ENCODE measurements at places on chromosomes 7 and 10.

DNA sequence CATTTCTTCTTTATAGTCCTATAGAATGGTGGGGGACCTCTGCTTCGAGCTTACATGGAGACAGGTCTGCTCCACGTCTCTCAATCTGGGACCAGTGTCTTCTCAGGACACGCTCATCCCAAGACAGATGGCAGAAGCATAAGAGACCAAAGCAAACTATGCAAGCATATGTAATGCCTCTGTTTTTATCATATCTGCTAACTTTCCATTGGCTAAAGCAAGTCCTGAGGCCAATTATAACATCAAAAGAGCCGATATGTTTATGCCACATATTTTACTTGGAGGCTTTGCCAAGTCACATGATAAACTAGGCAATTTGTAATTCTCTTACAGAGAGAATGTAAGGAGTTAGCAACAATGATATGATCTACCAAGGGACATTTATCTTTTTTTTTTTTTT is 102.6 kb upstream of the NRBF2 start:
- H3K27me3 ChIP-seq: no peaks in the 10 kb centered on the region
- no peaks in the 10 kb centered on the region for H3K36me3 ChIP-seq
- no peaks in the 10 kb centered on the region for H3K4me1 ChIP-seq

GRCh38 chr7:117014673-117015133 is 61.4 kb downstream of the ST7 start:
- no peaks in the 10 kb centered on the region for H3K27me3 ChIP-seq
- H3K36me3 ChIP-seq: no peaks in the 10 kb centered on the region
- peaks cover 35% of the 10 kb centered on the region for H3K4me1 ChIP-seq
- H3K27ac ChIP-seq: no peak overlapping the region
- H3K4me3 ChIP-seq: peak overlapping the region; percentile 15
- DNase-seq: peak; percentile 41

GRCh38 chr7:137986252-137987017 is 15.5 kb downstream of the CREB3L2 start:
- peaks cover 97% of the 10 kb centered on the region for H3K4me1 ChIP-seq
- no peaks in the 10 kb centered on the region for H3K36me3 ChIP-seq

- DNase-seq: no peak
- H3K4me3 ChIP-seq: no peak overlapping the region
- H3K27ac ChIP-seq: no peak overlapping the region
These were observed 269.9 kb upstream of the FERD3L start for GRCh38 chr7:19415123-19415522.

- no peaks in the 10 kb centered on the region for H3K4me1 ChIP-seq
- H3K4me3 ChIP-seq: no peak overlapping the region
- no peak for DNase-seq
- H3K36me3 ChIP-seq: no peaks in the 10 kb centered on the region
- no peaks in the 10 kb centered on the region for H3K27me3 ChIP-seq
These were observed 17.8 kb upstream of the LMOD2 start for GRCh38 chr7:123637878-123638277.

DNA sequence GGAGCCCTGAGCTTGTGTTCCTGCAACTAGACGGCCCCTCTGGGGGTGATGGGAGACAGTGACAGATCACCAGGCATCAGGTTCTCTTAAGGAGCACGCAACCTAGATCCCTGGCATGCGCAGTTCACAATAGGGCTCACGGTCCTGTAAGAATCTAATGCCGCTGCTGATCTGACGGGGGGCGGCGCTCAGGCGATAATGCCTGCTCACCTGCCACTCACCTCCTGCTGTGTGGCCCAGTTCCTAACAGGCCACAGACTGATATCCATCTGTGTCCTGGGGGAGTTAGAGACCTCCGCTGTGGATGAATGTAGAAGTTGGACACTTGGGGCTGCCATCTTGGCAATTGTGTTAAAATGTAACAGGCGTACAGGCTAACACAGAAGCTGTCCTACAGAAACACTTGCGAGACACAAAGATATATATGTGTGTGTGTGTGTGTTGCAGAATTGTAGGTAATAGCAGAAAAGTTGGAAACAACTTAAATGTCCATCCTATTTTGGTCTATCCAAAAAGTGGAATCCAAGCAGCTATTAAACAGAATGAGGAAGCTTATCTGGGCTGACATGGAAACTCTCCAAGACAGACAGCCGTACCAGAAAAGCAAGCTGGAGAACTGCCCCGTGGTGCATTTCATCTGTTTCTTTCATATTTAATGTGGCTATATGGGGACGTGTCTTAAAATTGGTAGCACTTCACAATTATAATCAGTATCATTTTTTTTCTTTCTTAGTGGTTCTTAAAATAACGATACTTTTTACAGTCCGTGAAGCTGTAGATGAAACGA is 82.8 kb downstream of the MKI67 start:
- no peak overlapping the region for H3K27ac ChIP-seq
- no peak overlapping the region for H3K4me3 ChIP-seq
- no peaks in the 10 kb centered on the region for H3K27me3 ChIP-seq
- no peak for DNase-seq

- no peaks in the 10 kb centered on the region for H3K27me3 ChIP-seq
- DNase-seq: no peak
- H3K36me3 ChIP-seq: no peaks in the 10 kb centered on the region
- H3K27ac ChIP-seq: no peak overlapping the region
- no peak overlapping the region for H3K4me3 ChIP-seq
These were observed 4.3 kb upstream of the GDI2 start for GRCh38 chr10:5817322-5818047.

GRCh38 chr10:80202934-80203834 is 2.2 kb downstream of the ANXA11 start:
- DNase-seq: peak; percentile 48
- H3K27ac ChIP-seq: peak overlapping the region; percentile 99
- H3K4me1 ChIP-seq: peaks cover 52% of the 10 kb centered on the region
- H3K4me3 ChIP-seq: peak overlapping the region; percentile 90
- no peaks in the 10 kb centered on the region for H3K36me3 ChIP-seq

DNA sequence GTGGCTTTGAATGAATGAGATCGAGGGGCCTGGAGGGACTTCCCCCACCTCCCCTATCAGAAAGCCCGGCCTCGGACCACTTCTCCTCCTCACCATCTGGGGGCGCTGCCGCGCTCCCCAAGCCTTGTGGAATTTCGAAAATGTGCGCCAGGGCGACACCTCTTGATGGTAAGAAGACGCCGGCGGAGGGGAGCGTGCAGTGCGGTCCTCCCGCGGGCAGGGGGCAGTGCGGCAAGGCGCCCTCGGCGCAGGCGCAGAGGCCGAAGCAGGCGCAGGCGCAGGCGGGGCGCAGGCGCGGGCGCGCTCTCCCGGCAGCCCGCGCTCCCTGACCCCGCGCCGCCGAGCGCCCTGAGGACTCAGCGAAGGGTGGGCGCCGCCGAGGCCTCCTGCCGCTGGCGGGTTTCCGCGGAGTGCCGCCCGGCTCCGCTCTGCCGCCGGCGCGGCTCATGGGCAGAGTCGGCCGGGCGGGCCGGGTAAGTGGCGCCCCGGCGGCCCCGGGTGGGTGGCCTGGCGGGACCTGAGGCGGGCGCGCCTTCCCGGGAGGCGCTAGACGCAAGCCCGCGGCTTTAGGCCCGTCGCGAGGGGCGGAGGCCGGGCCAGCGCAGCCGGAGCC is at the start of gene RBM17:
Gene RBM17, plus strand, starts transcription at position 314 of the 613 bp plus-strand sequence. CDS start 8,032 bp downstream, outside the sequence.
- H3K36me3 ChIP-seq: no peaks in the 10 kb centered on the region
- peak; percentile 94 for DNase-seq
- H3K27me3 ChIP-seq: peaks cover 5% of the 10 kb centered on the region
- H3K4me3 ChIP-seq: peak within 1 kb of the TSS; percentile 99

DNA sequence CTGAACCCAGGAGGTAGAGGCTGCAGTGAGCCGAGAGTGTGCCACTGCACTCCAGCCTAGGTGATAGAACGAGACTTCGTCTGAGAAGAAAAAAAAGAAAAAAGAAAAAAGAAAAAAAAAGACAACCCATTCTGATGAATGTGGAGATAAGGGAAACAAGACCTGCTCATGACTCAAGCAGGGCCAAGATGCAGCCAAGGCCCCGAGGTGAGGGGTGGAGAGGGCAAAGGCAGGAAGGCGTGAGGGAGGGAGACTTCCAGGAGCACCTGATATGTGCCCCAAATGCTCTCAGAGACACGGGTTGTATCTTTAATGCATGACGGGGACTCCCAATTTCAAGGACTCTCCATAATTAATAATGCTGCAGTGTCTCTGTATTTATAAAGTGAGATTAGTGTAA is 134.6 kb downstream of the PIP4K2A start:
- no peak for DNase-seq
- no peaks in the 10 kb centered on the region for H3K27me3 ChIP-seq
- peaks cover 8% of the 10 kb centered on the region for H3K36me3 ChIP-seq
- no peaks in the 10 kb centered on the region for H3K4me1 ChIP-seq
- no peak overlapping the region for H3K4me3 ChIP-seq

GRCh38 chr7:32564542-32564941 is 69.3 kb downstream of the AVL9 start:
- no peak for DNase-seq
- peaks cover 41% of the 10 kb centered on the region for H3K36me3 ChIP-seq
- no peak overlapping the region for H3K4me3 ChIP-seq
- peaks cover 7% of the 10 kb centered on the region for H3K4me1 ChIP-seq
- no peaks in the 10 kb centered on the region for H3K27me3 ChIP-seq

DNA sequence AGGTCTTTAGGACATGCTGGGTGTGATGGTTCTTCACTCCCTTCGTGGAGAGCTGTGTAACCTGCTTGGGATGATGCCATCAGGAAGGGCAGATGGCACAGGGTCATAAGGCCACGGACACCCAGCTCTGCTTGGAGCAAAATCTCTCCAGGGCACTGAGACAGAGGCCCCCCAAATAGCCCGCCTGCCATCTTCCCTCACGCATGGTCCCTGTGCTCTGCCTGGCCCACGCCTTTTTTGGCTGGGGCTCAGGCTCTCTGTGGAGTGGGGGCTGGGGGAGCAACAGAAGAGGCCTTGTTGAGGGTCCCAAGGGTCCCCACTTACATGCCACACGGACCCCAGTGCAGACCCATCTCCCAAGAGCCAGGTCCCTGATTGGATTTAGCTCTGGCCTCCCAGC is 93.3 kb upstream of the RET start:
- H3K27me3 ChIP-seq: no peaks in the 10 kb centered on the region
- no peak overlapping the region for H3K4me3 ChIP-seq
- no peak for DNase-seq
- H3K4me1 ChIP-seq: no peaks in the 10 kb centered on the region
- H3K27ac ChIP-seq: no peak overlapping the region

- no peak for DNase-seq
- H3K27me3 ChIP-seq: no peaks in the 10 kb centered on the region
- no peaks in the 10 kb centered on the region for H3K36me3 ChIP-seq
These were observed 137.0 kb downstream of the TMEM178B start for GRCh38 chr7:141210862-141211261.

DNA sequence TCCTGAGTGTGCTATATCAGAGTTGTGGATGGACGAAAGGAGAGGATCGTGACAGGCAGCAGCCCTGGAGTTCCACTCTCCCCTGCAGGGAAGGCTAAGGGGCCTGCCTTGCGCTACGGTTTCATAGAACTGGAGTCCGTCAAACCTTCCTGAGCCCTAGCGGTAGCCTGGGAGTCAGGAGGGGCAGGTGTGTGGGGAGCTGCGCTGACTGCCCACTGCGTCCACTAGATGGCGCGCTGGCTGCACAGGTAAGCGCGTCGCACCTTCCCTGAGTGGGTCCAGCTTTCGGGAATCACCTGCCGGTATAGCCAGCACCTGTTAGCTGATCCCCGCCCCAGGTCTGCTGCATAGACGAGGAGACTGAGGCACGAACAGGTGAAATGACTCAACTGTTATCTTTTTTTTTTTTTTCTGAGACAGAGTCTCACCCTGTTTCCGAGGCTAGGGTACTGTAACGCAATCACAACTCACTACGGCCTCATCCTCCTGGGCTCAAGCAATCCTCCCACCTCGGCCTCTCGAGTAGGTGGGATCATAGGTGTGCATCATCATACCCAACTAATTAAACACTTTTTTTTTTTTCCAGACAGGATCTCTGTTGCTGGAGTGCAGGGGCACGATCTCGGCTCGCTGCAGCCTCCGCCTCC is 20.2 kb upstream of the BAIAP2L1 start:
- no peak overlapping the region for H3K4me3 ChIP-seq
- H3K27ac ChIP-seq: no peak overlapping the region
- no peaks in the 10 kb centered on the region for H3K27me3 ChIP-seq
- DNase-seq: no peak
- H3K36me3 ChIP-seq: no peaks in the 10 kb centered on the region

- no peaks in the 10 kb centered on the region for H3K4me1 ChIP-seq
- H3K36me3 ChIP-seq: no peaks in the 10 kb centered on the region
- H3K27ac ChIP-seq: no peak overlapping the region
These were observed 16.1 kb upstream of the CUZD1 start for GRCh38 chr10:122861711-122862161.

- H3K4me1 ChIP-seq: peaks cover 19% of the 10 kb centered on the region
- H3K27me3 ChIP-seq: no peaks in the 10 kb centered on the region
- DNase-seq: no peak
- H3K36me3 ChIP-seq: no peaks in the 10 kb centered on the region
These were observed 83.1 kb downstream of the PRPF18 start for GRCh38 chr10:13669901-13670300.

GRCh38 chr7:13321316-13321715 is 633.9 kb downstream of the ARL4A start:
- no peaks in the 10 kb centered on the region for H3K4me1 ChIP-seq
- no peak overlapping the region for H3K4me3 ChIP-seq
- H3K27me3 ChIP-seq: no peaks in the 10 kb centered on the region
- no peak for DNase-seq

DNA sequence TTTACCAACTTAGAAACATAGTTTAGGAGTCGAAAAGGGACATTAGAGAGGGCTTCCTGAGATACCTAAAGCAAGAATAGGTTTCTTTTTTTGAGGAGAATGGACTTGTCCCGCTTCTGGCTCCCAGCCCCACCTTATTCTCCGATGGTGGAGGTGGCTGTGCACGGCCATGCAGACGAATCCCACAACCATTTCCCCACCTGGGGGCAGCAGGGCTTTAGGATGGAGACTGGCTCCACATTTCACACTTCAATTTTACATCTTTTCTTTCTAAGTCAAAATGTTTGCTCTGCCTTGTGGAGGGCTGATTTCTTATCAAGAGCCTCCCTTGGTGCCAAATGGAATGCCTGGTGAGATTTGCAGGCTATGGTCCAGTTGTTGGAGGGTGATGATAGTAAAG is 118.5 kb downstream of the GLRX3 start:
- H3K27me3 ChIP-seq: no peaks in the 10 kb centered on the region
- no peak overlapping the region for H3K4me3 ChIP-seq
- H3K36me3 ChIP-seq: no peaks in the 10 kb centered on the region
- H3K4me1 ChIP-seq: no peaks in the 10 kb centered on the region

GRCh38 chr7:11742496-11742895 is 89.5 kb downstream of the THSD7A start:
- no peak overlapping the region for H3K4me3 ChIP-seq
- no peak for DNase-seq
- H3K4me1 ChIP-seq: no peaks in the 10 kb centered on the region
- H3K36me3 ChIP-seq: no peaks in the 10 kb centered on the region
- H3K27me3 ChIP-seq: no peaks in the 10 kb centered on the region
- H3K27ac ChIP-seq: no peak overlapping the region

GRCh38 chr10:28879875-28880682 is 202.8 kb downstream of the BAMBI start:
- H3K27ac ChIP-seq: no peak overlapping the region
- H3K36me3 ChIP-seq: no peaks in the 10 kb centered on the region
- no peak for DNase-seq
- no peak overlapping the region for H3K4me3 ChIP-seq
- H3K27me3 ChIP-seq: no peaks in the 10 kb centered on the region
- no peaks in the 10 kb centered on the region for H3K4me1 ChIP-seq

All from tibial nerve (tissue), 4 donors.